ENCODE measurements at places on chromosomes 13 and 19.

DNA sequence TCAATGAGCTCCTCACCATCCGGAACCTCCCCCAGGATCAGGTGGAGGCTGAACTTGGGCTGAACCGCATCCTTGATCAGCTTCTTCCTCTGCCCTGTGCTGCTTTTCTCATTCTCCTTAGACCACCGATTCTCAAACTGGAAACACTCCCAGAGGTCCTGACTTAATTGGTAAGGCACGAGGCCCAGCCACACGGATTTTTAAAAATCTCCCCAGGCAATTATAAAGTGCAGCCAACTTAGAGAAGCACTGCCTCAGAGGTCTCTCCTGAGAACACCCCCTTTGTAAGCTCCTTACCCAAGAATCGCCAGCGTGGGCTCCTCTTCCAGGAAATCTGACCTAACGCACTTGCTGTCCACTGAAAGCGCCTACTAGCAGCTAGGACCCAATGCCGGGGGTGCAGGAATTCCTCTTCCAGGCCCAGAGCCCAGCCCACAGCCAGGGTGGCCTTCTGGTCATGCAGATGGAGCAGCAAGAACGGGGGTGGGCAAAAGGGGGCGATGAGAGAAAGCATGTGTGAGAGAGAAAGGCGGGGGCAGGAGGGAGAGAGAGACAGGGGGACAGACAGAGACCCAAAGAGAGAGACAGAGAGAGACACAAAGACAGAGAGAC is 66.9 kb upstream of the CACNA1A start:
- no peak for DNase-seq

DNA sequence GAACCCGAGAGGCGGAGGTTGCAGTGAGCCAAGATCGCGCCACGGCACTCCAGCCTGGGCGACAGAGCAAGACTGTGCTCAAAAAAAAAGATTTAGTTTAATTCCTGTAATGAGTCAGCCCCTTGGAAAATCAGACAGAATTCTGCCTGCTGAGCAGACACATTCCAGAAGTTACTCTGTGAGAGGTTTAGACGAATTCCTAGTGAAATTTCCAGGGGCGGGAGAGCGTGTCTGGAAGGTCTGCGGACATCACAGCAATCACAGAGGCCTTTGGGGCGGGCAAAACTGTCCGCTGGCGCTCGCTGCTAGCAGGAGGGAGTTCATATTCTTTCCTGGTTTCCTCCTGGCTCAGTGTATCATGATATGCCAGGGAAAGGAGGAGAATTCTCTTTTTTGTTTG is 17.5 kb downstream of the MISP start:
- no peak for DNase-seq

GRCh38 chr13:29576581-29576980 is 18.9 kb downstream of the SLC7A1 start:
- DNase-seq: no peak

GRCh38 chr19:55119053-55119452 is 1.6 kb upstream of the PPP1R12C start:
- DNase-seq: no peak

GRCh38 chr19:56086671-56087430 is 34.2 kb downstream of the ZNF787 start:
- no peak for DNase-seq

DNA sequence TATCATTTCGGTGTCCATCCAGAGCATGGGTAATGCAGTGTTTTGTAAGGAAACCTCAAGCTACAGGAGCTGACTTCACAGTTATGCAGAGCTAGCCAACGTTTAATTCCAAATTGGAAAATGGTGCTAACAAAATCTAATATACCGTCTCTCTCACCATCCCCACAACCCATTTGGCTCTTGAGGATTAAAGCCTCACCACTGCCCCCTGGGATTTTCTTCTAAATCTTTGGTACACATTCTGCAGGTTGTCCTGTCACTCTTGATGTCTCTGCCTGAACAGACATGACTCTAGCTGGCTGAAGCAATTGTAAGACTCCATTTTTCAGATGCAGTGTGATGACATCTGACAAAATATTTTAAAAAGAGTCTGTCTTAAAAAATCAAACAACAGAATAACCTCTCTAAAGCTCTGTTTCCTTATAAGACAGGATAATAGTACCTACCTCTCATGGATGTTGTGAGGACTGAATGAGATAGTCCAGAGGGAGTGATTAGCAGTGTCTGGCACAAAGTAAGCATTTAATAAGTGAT is 451.8 kb downstream of the SUCLA2 start:
- no peak for DNase-seq

DNA sequence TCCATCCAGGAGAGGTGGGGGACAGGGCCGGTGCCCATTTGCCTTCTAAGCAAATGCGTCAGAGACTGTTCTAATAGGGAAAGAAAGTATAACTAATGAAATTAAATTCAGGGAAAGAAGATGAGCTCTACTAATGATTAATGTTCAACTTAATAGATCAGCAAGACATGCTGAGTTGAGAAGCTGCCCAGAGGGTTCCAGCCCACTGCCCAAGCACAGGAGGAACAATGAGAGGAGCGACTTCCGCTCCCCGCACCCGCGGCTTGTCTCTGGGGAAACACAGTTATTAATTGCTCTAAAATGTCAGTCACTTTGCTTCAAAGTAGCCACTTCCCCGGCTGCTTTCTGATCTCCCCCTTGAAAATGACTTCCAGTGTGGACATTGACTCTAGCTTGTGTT is 331.3 kb downstream of the UQCRFS1 start:
- no peak for DNase-seq

GRCh38 chr13:36973621-36974295 is 25.4 kb downstream of the ALG5 start:
- no peak for DNase-seq
